ENCODE measurements at places on chromosomes 16 and 17.

GRCh38 chr16:11084484-11084875 lies 140.1 kb downstream of the CLEC16A start:
- DNase-seq = no peak

DNA sequence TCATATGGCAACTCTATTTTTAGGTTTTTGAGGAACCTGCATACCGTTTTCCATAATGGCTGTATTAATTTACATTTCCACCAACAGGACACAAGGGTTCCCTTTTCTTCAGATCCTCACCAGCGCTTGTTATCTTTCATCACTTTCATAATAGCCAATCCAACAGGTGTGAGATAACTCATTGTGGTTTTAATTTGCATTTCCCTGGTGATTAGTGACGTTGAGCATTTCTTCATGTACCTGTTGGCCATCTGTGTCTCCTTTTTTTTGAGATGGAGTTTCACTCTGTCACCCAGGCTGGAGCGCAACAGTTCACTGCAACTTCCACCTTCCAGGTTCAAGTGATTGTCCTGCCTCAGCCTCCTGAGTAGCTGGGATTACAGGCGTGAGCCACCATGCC lies 36.2 kb upstream of the ABCC3 start:
- DNase-seq = no peak

GRCh38 chr16:4511441-4512082 lies 27.0 kb downstream of the CDIP1 start:
- DNase-seq = no peak

GRCh38 chr17:280901-281300 lies 71.7 kb downstream of the RPH3AL start:
- no peak for DNase-seq

GRCh38 chr16:46686815-46687473 lies 2.0 kb downstream of the VPS35 start:
- no peak for DNase-seq

- no peak for DNase-seq
Observed at GRCh38 chr17:35774499-35774898, 13.8 kb downstream of the C17orf50 start.

All from AG09319 (cell line).